Activated effector memory CD4-positive, alpha-beta T cell treated with Interleukin-2 at 50 U/mL for 16 hours (primary cell): ENCODE measurements at places on chromosomes 4 and X.

- DNase-seq, result no peak
These were observed 25.0 kb downstream of the GPR174 start for GRCh38 chrX:79169484-79169883.

DNA sequence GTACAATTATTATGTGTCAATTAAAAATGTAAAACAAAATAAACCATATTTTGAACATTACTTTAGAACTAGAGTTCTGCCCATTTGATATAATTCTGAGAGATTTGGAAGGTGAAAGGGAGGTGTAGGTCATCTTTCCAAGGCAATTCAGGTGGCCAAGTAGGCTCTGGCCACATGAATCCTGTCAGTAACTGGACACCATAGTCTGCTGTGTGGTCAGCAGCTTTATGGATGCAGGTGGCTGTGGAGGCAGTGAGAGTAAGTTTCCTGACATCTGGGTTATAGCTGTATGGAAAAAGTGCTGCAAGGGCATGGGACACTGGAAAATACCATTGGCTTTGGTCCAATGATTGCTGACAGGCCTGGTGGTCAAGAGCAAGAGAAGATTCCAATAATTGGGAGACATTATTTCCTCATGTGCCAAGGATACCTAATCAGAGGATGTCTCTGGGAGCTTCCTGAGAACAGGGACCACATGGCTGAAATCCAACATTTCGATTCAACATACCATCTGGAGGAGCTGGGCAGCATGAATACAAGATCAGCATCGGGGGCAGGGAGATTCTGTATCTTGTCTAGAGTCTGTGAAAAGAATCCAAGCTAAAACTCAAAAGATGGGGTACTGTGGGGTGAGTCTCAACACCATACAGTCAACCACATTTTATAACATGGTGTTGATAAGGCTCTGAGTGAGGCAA, 523.1 kb downstream of the MID1IP1 start:
- DNase-seq, result no peak

- DNase-seq, result no peak
These were observed 13.2 kb downstream of the PSAPL1 start for GRCh38 chr4:7421356-7422150.

DNA sequence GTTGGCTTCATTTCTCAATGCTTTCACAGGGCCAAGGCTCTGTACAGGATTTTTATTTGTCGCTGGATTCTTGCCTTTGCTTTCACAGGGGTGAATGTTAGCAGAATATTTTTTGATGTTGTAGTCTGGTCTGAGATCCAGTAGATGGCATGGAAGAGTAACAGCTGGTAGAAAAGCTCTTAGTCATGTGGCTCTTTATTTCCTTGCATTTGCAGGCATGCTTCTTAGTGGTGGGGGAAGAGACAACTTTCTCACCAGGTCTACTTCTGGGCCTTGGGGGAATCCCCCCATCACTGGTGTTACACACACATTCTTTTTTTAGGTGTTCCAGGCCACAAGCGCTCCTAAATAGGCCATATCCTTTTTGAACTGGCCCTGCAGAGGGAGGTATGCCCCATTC, 58.2 kb upstream of the DKK2 start:
- DNase-seq, result no peak

GRCh38 chr4:16259889-16260246, 33.6 kb upstream of the TAPT1 start:
- DNase-seq, result no peak

DNA sequence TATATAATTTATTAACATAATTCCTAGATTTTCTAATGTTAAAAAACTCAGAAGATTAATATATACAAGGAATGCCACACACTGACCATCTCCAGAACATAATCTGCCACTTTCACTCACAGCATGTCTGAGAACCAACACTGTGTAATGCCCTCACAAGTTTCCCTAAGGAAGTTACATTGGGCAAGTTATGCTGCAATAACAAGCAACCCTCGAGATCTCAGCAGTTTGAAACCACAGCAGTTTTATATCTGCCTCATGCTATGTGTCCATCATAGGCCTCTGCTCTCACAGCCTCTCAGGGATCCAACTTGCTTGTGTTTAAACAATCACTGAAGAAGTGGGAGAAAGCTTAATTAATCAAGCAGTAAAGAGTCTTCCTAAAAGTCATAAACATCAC, 250.0 kb upstream of the SLC7A11 start:
- no peak for DNase-seq

- DNase-seq, result no peak
These were observed 2.9 kb downstream of the CNGA2 start for GRCh38 chrX:151737494-151737893.
